Hematopoietic multipotent progenitor cell treated with erythropoietin and hydrocortisone succinate and interleukin-3 and kit ligand, for 4 days (in vitro differentiated cells): ENCODE measurements at places on chromosomes 16 and 17.

DNA sequence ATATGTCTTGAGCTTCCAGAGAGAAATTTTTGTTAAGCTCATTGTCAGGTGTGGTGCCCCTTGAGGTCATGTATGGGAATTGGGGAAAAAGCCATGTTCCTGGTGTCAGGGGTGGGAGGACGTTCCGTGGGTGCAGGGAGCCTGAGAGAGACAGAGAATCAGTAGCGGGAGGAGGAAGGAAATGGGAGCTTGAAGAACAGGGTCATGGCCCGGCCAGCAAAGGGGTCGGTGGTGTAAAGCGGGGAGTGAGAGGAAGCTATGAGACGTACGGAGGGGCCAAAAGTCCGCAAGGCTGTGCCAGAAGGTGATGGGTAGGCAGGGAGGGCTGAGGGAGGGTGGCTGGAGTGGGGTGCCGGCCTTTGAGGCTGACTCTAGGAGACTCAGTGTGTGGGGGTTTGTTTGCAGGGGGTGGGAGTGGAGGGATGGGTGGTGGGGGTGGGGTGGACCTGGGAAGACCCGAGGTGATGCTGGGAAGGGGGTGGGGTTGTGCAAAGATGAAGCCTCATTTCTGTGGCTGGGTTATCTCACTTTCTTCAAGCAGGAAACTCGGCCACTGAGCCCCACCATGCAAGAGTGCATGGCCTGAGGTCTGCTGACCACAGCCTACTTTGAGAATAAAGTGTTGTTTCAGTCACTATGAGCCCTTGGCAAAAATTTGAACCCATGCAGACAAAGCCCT is 63.6 kb downstream of the PLCG2 start:
- peak; percentile 39 for DNase-seq

DNA sequence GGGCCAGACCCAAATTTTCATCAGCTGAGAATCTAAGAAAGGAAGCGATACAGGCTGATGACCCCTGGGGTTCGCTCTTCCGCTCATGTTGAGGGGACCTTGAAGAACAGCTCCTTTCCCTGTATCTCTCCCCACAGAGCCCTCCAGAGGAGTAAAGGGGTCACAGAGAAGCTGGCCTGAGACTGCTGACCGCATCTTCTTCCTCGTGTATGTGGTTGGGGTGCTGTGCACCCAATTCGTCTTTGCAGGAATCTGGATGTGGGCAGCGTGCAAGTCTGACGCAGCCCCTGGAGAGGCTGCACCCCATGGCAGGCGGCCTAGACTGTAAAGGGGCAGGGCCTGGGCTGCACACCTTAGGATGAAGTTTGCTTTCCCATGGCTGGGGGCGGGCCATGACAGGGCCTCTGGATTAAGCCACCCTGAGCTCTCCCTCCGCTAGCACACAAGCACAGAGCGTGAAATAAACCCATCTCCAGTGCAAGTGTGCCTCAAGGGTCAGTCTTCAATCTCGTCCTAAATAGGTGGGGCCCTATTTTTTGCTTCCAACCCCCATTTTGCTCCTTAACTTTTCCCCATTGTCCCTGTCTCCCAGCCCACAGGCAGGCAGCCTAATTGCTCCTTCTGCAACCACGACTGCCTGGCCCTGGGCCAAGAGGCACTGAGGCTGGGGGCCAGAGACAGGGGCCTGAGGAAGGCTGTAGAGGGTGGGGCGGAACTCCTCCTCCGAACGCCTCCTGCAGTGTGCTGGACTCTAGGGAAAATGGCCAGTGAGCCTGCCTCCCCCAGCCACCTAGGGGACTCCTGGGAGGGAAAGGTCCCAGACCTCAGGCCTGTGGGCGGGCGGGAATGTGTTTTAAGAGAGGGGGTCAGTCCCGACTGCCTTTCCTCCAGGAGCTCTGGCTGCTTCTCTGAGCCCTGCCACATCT is 3.6 kb downstream of the ZACN start:
- DNase-seq, result no peak

DNA sequence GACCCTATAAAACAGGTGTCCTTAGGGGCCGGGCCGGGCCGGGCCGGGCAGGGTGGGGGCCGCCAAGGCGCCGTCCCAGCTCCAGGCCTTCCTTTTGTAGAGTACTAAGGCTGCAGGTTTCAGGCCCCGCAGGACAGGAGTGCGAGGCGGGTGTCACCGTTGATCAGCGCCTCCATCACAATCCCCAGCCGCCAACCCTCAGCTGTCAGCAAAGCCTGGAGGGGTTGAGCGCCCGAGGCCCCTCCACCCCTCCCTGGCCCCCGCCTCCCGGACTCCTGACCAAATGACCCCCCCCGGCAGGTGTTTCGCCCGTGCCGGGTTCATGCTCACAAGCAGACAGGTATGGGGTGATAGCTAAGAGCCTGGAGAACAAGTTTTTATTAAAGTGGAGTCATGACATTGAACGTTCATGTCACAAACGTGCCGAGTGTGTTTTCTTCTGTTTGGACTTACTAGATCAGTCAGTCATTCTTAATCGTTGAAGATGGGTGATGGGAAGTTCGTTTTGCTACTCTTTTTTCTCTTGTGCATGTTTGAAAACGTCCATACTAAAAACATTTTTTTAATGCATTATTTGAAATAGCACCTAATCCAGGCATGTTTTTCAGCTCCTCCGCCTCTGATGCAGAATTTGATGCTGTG is 534 bp downstream of the ARL2BP start:
- peak; percentile 35 for DNase-seq

DNA sequence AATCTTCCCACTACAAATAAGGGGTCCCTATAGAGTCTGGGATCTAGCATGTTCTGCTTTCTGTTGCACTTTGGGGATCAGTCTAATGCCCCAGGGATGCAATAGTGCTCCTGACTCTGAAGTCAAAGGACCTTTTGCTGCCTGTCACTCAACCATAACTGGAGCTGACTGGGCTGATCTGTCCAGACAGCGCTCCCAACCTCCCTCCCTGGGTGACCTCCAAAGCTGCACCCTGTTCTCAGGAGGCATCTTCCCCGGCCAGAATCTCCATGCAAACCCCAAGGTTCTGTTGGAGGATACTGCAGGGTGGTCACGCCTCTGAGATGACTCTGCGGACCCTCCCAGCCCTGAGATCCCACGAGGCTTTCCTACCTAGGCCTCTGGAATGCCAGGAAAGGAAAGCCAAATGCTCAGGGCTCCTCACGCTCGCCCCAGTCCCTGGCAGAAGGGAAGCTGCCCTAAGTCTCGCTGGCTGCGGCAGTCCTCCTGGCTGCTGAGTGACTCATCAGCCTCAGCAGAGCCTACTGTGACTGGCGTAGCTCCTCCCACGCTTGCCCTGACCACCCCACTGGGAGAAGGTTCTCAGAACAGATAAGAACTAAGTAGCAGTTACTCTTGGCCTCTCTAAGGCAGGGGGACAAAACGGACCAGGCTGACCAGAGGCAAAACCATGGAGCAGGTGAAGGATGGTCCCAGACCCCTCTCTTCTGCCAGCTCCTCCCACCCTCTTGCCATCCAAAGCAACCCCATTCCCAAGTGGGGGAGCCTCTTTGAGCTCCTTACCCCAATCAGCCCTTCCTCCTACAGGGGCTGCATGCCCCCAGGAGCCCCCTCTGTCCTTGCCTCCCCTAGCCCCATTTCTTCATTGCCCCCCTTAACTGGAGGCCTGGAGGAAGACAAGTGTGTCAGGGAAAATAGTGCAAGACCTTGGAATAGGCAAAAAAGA is 124.1 kb upstream of the TNRC6C start:
- DNase-seq, result peak; percentile 96

- no peak for DNase-seq
These were observed 8.8 kb upstream of the ABCA8 start for GRCh38 chr17:68963958-68964357.

DNA sequence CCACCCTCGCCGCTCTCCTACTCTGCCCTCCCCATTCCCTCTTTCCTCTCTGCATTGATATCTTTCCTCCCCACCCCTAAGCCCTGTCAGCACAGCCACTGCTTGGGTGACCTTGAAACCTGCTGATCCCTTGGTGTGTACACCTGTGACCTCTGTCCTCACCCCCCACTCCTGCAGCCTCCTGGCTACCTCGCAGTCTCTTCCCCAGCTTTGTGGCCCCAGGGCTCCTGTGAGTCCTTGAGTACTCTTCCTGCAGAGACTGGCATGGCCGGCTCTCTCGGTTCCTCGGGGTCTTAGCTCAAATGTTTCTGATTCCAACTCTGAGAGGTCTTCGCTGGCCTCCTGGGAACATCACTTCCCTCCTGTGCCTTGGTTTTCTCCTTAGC is 31.7 kb downstream of the ADCY7 start:
- no peak for DNase-seq

GRCh38 chr17:1916316-1916715 is 86.5 kb downstream of the RPA1 start:
- DNase-seq, result no peak

DNA sequence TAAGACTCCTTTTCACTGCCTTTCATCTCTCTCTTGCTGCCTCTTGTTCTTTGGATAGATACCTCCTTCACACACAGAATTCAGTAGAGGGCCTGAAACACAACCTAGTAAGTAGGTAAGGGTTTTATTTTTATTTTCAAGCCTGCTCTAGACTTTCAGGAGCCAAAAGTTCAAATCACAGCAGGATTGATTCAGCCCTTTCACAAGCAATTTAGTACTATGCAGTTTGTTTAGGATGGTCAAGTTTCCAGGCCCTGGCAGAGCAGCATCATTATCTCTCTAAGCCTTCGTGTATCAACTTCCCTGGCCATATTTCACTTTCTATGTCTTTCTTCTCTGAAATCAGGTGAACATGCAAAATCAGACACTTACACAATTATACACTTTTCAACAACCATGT is 148.8 kb upstream of the CORO6 start:
- DNase-seq, result no peak

DNA sequence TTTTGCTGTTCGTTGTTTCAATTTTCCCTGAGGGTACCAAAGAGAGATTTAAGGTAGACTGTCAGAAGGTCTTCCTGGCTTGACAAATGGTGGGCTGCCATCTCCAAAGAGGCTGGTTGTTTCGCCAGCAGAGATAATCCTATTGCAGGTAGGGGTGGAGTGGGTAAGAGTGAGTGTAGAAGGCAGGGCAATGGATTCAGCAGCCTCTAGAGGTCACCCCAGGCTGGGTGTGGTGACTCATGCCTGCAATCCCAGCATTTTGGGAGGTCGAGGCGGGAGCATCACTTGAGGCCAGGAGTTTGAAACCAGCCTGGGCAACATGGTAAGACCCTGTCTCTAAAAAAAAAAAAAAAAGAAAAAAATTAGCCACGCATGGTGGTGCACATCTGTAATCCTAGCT is 34.6 kb downstream of the DCAKD start:
- peak; percentile 39 for DNase-seq

GRCh38 chr16:31710880-31711279 is 162.7 kb upstream of the ZNF267 start:
- no peak for DNase-seq

- DNase-seq, result no peak
These were observed 60.5 kb downstream of the NF1 start for GRCh38 chr17:31155208-31155810.

DNA sequence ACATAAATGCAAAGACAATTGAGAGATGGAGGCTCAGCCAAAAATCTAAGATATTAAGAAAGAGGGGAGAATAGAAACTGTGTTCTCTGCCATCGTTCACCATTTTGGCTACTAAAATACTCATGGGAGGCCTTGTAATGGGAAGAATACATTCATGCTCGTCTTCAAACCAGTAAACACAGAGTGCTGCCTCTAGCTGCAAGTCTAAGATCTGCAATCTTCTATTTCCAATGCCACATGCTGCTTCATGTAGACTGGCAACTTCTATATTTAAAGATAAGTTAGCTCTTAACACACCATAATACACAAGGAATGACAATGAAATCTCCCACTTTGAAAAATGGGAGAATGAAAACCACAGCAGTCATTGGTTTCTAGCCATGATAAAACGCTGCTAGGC is 387.3 kb downstream of the HS3ST3B1 start:
- no peak for DNase-seq

- DNase-seq, result no peak
These were observed 78.6 kb downstream of the RBFOX3 start for GRCh38 chr17:79532107-79532790.

GRCh38 chr16:23282568-23282967 is 19.5 kb upstream of the SCNN1B start:
- DNase-seq, result no peak

DNA sequence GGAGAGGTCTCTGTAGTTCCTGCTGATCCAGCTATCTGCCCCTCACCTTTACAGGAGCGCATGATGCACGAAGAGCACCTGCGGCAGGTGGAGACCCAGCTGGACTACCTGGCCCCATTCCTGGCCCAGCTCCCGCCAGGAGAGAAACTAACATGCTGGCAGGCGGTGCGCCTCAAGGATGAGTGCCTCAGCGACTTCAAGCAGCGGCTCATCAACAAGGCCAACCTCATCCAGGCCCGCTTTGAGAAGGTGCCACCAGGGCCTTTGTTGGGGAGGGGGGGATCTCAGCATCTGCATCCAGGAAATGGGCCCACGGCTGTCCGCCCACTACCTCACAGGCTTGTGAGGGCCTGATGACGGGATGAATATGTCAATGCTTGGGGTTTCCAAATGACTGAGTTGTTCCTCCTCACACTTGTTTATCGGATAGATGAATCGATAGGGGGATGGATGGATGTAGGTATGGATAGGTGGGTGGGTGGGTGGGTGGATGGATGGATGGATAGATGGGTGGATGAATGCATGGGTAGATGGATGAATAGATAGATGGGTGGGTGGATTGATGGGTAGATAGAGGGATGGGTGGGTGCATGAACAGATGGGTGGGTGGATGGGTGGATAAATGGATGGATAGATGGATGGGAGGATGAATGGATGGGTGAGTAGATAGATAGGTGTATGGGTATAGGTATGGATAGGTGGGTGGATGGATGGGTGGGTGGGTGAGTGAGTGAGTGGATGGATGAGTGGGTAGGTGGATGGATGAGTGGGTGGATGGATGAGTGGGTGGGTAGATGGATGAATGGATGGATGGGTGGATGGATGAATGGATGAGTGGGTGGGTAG is 7.0 kb upstream of the KATNB1 start:
- no peak for DNase-seq

DNA sequence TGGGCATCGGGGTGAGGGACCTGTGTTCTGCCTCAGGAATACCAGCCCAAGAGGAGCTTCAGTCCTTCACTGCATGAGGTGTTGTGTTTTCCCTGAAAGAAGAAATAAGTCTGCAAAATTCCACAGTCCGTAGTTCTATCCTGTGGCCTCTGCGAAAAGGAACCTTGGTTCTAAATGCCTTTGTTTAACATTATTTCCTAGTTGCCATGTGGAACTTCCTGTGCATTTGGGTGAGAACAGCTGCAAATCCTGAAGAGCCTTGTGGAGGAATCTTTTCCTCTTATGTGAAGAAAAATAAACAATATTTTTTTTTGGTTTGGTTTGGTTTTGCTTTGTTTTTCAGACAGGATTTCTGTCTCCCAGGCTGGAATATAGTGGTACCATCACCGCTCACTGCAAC is 9.8 kb downstream of the PSKH1 start:
- DNase-seq, result no peak

DNA sequence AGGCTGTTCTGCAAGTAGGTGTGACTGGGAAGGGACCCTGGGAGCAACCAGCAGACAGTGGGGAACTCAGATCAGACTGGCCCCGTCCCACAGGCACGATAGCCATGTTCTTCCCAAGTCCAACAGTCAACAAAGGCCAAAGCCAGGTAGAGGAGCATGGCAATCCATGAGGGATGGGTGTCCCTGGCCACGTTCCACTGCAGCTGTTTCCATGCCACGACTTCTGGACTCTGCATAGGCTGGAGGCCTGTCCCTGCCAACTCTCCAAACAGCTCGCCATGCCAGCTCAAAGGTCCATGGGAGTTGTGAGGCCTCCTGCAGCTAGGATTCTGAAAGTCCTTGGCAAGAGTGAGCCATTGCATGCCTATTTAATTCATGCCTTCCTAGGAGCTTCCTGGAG is 459.8 kb downstream of the CDH8 start:
- no peak for DNase-seq
